NAMALWA (cell line): ENCODE measurements at places on chromosomes 2 and 18.

DNA sequence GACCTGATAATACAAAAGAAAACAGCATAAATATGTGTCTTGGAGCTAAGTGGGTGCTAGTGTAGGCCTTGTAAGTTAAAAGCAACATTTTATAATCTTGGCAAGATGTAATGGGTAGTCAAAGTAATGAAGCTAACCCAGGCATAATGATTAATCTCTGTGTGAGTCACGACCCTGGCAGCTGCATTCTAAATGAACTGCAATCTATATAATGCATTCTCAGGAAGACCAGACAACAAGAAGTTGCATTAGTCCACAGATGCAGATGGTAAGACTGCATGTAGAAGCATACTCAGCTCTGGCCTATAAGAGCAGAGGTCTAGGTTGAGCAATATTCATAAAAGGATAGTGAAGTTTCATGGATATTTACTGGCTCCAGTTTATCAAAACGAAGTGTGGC is 85.6 kb upstream of the ETAA1 start:
- DNase-seq = no peak

- no peak for DNase-seq
These were observed 17.6 kb downstream of the PMAIP1 start for GRCh38 chr18:59917422-59917821.

- DNase-seq = no peak
These were observed 77.2 kb downstream of the RTTN start for GRCh38 chr18:70128271-70128670.

DNA sequence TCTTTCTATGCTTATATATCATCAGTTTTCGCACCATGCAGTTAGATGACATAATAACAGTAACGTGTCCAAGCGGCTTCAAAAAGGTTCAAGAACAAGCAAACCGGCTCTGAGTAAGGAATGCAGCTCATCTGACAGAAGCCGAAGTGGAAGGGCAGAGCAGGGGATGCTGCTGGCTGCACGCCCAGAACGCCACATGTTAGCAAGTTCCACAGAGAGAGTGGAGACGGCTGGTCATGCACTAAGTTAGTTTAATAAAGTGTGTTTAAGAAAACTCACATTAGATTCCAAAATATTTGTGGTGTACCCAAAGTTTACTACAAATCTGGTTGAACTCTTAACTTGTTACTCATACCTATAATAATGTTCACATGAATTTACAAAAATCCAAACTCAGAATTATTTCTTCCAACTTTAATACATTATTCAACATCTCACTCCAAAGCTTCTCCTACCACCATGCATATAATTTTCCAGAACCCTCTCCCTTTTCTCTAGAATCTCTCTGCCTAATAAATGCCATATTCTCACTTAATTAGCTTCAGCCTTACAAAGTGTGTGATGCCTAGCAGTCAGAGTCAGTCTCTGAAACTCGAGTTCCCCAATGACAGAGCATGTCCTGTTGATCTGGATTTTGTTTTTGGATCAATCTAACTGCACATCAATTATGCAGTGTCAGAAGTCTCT is 170.0 kb downstream of the DNAH7 start:
- no peak for DNase-seq

DNA sequence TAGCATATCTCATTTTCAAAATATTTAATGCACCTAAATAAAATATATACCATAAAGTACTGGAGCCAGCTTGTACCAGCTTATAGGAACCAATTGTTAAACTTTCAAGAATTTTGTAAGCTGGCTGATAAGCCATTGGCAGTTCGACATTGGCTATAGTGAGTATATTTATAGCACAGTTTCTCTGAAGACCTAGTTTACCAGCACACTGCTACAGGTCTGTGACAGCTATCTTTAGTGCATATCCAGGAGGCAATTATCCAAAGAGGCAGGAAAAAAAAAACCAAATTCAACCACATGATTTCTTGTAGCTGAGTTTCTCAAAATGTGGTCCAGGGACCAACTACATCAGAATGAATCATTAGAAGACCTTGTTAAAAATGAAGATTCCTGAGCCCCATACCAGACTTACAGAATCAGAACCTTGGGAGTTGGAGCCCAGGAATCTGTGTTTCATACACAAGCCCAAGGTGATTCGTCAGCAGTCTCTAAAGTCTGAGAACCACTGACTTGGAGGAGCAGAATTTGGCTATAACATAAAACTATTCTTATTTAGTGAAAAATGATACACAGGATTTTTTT is 279.0 kb upstream of the NRP2 start:
- DNase-seq = no peak

DNA sequence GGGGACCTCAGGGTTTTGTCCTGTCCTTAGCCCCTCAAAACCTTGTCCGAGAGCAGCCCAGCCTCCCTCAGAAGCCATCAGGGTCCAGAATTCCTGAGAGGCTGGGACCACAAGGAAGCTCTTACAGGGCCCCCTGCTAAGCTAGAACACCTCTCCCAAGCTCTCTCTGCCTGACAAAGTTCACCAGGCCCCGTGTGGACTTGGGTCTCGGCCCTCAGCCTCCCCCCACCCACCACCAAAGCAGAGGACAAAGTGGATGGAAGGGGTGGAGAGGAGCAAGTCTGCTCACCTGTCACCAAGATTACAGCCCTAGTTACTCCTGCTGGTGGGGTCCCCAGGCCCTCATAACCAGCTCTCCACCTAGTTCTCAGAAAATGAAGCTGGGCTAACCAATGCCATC is 16.8 kb downstream of the RAB11FIP5 start:
- no peak for DNase-seq

- DNase-seq = no peak
These were observed 301.9 kb downstream of the ZEB2 start for GRCh38 chr2:144217853-144218633.

GRCh38 chr2:1617425-1618021 is 126.8 kb downstream of the PXDN start:
- DNase-seq = no peak

DNA sequence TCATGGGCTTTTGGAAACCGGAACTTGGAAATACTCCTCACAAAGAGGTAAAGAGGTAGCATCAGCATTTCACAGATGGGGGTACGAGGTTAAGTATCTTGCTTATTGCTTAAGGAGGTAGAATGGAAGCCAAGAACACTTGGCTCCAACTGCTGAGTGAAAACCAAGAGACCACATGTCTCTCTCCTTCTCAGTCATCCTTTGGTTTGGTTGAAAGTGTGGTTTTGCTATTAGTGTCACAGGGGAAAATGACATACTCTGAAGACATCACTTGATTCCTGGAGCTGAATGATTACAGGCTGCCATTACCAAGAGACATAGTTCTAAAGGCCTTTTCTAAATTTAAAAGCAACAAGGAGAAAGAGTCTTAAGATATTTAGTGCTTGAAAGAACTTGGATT is 41.5 kb downstream of the ANTXR1 start:
- no peak for DNase-seq

- DNase-seq = no peak
These were observed 302.8 kb downstream of the PTGR3 start for GRCh38 chr18:74906184-74906583.

DNA sequence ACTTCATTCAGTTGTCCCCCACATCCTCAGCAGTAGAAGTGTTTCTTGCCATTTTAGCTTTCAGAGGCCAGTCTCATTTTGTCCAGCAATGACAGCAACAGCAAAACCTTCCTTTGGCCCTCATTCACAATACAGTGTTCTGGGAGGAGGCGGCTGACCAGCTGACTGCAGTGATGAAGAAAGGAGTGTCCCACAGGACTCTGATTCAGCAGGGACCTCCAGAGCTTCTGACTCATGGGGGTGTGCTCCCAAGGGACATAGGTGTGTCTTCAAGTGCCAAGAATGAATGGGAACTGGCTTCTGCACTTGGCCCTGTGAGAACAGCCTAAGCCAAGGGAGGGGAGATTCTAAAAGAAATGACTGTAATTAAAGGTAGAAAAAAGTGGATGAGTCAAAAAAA is 147.0 kb upstream of the PELI1 start:
- DNase-seq = no peak

DNA sequence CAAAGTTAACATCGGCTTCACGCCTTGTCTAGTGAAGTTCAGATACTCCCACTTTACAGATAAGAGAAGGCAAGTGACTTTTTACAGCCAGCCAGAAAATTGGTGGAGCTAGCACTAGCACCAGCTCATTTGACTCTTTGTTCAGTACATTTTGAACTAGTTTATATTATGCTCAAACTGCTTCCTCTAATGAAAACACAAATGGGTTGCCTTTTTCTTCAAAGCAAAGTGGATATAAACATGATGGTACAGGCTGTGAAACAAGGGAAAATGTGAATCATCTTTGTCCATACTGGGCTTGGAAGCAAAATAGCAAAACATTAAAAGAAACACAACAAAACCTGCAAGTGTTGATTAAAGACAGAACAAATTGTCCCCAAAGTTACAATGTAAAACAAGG is 99.6 kb upstream of the LHCGR start:
- DNase-seq = no peak

- DNase-seq = peak; percentile 76
These were observed 57.2 kb downstream of the MAP4K3 start for GRCh38 chr2:39379643-39380524.

GRCh38 chr2:96903815-96904214 is 33.9 kb upstream of the SEMA4C start:
- DNase-seq = no peak

DNA sequence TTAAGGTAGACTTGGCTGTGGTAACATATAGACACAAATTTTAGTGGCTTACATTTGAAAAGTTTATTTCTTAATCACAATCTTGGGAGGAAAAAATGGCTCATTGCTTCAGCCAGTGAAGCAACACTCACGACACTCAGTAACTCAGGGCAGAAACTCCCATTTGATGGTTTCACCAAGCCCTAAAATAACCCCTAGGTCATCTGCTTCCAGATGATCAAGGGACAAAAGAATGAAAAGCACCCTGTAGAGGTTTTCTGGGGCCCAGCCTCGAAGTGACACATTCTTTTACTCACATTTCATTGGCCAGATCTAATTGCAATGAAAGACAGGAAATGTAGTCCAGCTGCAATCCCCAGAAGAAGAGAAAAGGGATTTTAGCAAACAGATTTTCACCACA is 275.9 kb downstream of the TMX3 start:
- DNase-seq = no peak

DNA sequence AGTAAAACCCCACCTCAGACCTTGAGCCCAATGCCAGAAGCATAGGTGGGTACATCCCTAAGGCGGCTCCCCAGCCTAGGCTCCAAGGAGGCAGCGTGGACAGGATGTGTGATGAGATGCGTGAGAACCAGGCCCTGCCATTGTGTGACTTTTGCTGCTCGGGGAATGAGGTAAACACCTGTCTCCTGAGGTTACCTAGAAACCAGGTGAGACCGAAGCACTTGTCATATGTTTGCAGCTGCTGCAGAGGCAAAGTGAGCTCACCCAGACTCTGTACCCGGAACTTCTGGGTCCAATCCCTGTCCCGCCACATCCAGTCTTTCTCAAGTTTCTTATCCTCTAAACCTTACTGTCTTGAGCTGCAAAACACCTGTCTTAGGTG is 3.4 kb downstream of the FBLN7 start:
- DNase-seq = no peak

GRCh38 chr2:45177870-45178269 is 168.6 kb upstream of the SIX2 start:
- no peak for DNase-seq

GRCh38 chr2:3466482-3466863 is 52.9 kb downstream of the ADI1 start:
- no peak for DNase-seq

- no peak for DNase-seq
These were observed 43.5 kb downstream of the CALCRL start for GRCh38 chr2:187404431-187405110.
